ENCODE measurements at places on chromosomes 16 and 17.

DNA sequence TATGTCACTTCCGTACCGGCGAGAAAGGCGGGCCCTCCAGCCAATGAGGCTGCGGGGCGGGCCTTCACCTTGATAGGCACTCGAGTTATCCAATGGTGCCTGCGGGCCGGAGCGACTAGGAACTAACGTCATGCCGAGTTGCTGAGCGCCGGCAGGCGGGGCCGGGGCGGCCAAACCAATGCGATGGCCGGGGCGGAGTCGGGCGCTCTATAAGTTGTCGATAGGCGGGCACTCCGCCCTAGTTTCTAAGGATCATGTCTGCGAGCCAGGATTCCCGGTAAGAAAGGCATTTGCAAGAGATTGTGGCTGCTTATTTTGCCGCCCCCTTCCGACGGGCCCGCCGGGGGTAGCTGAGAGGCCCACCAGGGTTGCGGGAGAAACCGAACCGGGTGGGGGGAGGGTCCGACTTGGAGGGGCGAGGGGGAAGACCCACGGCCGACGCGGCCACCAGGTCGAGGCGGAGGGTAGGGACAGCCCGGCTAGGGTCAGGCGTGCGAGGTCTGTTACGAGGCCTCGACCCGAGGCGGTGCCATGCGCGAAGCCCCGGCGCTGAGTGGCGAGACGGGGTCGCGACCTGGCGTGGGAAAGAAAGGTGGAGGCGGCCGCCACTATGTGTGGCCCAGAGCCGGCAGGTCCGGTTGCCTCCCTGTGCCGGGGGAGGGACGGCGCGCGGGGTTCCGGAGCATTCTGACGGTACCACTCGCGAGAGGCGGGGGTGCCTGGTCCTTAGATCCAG, 6.7 kb upstream of the CD68 start:
- DNase-seq, result peak; percentile 91

- no peak for DNase-seq
Observed at GRCh38 chr17:79142375-79142774, 67.8 kb downstream of the ENGASE start.

- DNase-seq, result no peak
Observed at GRCh38 chr17:57619061-57619937, 125.8 kb downstream of the CCDC182 start.

DNA sequence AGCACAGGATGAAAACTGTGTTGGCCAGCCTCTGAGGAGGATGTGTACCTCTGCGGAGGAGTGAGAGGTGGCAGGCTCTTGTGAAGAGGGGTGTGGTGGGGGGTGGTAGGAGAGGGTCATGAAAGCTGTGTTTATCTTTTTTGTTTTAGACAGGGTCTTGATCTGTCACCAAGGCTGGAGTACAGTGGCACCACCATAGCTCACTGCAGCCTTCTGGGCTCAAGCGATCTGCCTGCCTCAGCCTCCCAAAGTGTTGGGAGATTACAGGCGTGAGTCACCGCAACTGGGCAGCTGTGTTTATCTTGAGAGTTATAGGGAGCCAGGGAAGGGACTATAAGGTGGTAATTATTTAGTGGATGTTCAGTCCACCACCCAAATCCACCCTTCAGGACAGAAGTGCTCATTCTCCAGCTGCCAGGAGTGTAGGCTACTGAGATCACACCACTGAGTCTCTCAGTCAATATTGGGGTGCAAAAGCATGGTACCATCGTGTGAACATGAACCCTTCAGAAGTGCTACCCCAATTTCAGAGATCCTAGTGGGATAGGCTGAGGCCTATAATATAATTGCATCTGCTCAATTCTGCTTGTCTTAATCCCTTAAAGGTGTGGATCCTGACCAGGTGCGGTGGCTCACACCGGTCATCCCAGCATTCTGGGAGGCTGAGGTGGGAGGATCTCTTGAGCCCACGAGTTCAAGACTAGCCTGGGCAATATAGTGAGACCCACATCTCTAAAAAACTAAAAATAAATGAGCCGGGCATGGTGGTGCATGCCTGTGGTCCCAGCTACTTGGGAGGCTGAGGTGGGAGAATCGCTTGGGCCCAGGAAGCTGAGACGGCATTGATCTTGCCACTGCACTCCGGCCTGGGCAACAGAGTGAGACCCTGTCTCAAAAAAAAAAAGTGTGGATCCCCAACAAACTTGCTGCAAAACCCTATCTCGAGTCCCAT, 788 bp upstream of the EXOC3L1 start:
- DNase-seq, result no peak

GRCh38 chr17:4504188-4504587, 5.5 kb downstream of the SPNS2 start:
- DNase-seq, result no peak

Measured in GF-D8 (cell line).